Activated CD8-positive, alpha-beta memory T cell treated with anti-CD3 and anti-CD28 coated beads for 48 hours (primary cell): ENCODE measurements at places on chromosomes 5 and 9.

DNA sequence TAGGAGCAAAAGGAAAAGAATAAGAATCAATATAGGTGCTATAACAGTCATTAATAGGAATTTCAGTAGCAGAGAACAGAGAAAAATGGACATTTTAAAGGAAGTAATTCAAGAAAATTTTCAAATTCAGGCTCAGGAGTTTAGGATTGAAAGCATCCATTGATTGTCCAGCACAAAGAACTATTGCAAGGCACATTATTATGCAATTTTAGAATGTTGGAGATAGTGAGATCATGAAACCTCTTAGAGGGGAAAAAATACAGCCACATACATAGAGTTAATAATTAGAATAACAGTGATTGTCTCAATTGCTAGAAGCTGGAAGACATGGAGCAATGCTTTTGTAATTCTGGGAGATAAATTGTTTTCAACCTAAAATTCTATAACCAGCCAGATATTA is 31.5 kb downstream of the CNTLN start:
- no peak for DNase-seq

DNA sequence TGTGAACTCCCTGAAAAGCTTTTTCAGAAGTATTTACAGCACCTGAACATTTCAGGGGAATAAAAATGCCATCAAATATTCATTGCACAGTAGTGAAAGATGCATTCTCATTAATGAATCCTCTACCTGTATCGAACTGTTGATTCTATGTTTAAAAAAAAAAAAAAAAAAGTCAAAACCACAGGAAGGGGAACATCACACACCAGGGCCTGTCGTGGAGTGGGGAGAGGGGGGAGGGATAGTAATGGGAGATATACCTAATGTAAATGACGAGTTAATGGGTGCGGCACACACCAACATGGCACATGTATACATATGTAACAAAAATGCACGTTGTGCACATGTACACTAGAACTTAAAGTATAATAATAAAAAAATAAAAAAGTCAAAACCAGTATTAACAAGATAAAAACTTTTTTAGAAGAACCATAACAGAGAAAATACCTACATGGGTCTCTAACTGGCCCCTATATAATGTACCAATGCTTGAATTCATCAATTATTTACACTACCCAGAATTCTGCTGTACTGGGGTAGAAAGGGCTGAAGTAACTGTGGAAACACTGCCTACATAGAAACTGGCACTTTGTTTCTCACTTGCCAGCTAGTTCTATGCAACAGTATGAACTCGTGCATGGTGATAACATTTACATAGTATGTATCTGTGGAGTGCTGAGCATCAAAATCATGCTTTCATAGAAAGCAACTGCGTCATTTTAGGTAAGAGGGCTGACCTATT is 48.9 kb downstream of the GNAQ start:
- no peak for DNase-seq

GRCh38 chr5:73318308-73318719 is 130.3 kb downstream of the FOXD1 start:
- no peak for DNase-seq

DNA sequence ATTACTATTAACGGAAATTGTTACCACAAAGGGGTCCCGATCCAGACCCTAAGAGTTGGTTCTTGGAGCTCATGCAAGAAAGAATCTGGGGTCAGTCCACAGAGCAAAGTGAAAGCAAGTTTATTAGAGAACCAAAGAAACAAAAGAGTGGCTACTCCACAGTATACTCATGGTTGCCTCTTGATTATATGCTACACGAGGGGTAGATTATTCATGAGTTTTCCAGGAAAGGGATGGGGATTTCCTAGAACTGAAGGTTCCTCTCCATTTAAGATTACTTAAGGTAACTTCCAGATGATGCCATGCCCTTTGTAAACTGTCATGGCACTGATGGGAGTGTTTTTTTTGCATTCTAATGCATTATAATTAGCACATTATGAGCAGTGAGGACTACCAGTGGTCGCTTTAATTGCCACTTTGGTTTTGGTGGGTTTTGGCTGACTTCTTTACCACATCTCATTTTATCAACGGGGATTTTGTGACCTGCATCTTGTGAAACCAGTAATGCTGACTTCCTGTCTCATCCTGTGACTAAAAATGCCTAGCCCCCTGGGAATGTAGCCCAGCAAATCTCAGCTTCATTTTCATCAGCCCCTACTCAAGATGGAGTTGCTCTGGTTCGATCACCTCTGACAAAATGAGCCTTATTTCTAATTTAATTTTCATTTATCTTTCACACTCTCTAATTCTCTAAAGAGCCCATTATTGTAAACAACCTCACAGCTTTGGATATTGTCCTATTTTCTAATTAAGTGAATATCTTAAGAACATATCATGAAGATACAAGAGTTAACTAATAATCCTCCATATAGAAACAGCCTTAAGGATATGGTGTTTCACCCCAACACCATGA is 336.3 kb downstream of the RASEF start:
- no peak for DNase-seq

DNA sequence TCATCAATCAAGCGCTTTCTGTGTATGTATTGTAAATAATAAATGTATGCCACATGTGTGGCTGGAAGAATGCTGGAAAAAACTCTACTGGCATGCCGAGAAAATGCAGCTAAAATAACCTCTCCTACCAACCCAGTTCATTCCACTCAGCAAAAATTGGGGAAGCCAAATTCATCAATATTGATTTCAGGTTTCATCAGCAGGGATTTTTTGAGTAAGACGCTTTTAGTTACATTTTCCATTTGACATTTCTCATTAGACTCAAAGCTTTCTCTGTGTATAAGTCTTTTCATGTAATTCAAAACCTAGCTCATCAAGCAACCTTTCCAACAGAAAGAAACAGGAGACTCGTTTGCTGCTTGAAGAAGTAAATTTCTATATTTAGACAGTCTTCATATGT is 338.1 kb downstream of the DMRT2 start:
- DNase-seq = no peak

DNA sequence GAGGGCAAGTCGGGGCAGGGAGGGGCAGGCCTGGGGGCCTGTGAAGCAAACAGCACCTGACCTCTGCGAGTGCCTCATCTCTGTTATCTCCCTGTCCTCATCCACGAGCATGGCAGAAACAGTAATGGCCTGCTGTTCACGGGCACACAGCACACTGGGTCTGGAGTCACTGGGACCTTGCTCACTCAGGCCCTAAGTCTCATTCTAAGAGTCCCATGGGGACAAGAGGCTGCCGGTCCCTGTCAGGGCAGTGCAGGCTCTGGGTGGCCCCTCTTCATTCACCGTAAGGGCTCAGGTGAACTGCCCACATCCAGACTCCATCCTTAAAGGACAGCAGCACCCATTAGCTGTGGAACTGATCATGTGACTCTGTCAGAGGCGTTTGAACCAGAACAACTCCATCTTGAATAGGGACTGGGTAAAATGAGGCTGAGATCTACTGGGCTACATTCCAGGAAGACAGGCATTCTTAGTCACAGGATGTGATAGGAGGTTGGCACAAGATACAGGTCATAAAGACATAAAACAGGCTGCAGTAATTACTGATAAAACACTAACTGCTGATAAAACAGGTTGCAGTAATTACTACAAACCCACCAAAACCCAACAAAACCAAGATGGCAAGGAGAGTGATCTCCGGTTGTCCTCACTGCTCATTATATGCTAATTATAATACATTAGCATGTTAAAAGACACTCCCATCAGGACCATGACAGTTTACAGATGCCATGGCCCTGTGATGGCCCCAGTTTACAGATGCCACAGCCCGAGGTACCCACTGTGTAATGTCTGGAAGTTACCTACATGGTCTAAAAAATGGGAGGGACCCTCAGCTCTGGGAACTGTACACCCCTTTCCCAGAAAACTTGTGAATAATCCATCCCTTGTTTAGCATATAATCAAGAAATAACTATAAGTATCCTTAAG is 28.7 kb downstream of the BICD2 start:
- no peak for DNase-seq

DNA sequence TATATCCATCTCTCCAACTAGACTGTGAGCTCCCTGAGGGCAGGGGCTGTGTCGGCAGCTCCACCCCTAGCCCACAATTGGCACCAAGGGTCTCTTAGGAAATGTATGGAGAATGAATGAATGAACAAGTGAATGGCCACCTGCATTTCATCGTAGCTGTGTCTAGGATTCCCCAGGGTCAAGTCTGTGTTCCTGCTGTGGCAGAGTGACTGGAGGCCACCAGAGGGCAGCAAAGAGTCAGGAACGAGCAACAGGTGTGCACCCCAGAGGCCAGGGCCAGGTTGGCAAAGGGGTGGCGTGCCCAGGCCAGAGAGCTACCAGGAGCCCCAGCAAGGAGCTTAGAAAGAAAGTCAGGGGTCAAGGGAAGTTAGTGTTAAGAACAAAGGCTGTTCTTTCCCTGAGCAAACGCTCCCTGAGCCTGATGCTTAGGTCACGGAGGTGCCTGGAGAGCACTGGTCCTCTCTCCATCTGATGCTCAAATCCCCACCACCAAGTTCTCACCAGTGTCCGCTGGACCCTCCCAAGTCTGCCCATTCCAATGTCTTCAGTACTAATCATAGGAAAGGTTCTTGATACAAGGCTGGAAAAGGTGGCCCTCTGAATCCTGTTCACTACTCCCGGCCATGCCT is 160.7 kb downstream of the PAX5 start:
- peak; percentile 71 for DNase-seq

- DNase-seq = no peak
Measured at GRCh38 chr5:177134697-177135225, 1.2 kb downstream of the NSD1 start.

DNA sequence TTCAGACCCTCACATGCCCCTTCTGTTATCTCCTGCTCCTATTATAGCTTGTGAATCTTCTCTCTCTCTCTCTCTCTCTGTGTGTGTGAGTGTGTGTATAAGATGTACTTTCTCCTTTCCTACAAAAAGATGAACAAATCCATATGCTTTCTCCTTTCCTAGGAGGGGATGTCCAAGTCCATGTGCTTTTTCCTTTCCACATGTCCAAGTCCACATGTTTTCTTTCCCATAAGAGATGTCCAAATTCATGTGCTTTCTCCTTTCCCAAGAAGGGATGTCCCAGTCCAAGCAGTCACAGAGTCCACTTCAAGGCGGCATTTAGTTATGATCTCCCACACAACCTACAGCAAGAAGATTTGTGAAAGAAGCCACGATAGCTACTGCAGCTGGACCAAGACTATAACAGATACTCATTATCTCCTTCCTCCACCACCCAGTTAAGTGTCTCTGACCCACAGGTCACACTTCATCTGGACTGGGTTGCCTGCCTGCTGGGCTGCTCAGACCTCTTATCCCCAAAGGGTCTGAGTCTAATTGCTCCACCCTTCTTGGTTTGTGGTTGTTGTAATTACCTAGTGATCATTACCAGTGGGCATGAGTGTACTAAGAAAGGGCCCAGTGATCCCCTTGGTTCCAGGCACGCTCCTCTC is 18.4 kb upstream of the FOXI1 start:
- DNase-seq = no peak

GRCh38 chr9:127779136-127779981 is 893 bp upstream of the SH2D3C start:
- peak; percentile 40 for DNase-seq

- DNase-seq = no peak
Measured at GRCh38 chr9:121529237-121529987, 29.8 kb upstream of the GGTA1 start.

DNA sequence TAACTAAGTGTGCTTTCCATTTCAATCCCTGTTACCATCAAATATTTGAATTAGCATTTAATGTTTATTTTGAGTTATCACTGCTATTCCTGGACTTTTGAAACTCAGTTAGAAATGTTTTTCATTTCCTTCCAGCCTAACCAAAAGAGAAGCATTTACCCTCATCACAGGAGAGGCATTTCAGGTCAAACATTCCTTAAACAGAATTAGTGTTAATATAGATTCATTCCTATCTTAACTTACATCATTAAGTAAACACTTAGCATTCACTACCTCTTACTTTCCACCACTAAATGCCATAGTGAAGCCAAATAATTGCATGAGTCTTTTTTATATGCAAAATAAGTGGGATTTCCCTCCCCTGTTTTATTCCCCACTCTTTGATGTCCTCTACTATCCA is 136.6 kb upstream of the OR13F1 start:
- no peak for DNase-seq

DNA sequence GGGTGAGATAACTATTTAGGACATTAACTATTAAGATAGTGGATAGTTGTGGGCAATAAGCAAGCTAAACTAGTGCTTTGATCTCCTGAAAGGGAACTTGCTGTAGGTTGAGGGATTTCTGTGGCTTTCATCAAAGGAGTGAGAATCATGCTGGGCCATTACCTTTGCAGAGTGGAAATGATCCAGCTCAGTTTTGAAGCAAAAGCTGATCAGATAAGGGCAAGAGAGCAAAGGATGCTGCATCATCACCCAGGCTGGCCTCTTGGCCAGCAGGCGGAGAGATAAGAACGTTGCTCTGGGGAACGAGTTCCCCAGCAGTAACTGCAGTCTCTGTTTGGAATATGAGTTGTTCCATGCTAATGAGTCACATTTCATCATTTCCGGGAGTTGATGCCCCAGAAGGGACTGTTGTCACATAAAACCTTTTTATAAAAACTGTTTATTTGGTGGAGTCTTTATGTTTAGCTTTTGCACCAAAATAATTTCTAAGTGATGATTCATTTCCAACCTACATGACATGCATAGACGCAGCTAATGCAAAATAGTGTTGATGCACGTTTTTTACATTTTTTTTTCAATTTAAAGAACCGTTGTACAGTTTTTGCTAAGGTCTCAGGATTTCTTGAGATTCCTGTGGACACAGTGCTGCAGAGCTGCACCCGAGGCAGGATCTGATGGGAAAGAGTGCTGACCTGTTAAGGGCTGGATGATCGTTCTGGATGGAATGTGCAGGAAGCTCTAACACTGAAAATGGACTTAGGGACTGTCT is 99.3 kb downstream of the ACTBL2 start:
- no peak for DNase-seq

GRCh38 chr5:177403792-177404640 is 3.6 kb upstream of the PFN3 start:
- DNase-seq = peak; percentile 64

GRCh38 chr5:91998774-91999173 is 615.7 kb upstream of the ARRDC3 start:
- DNase-seq = no peak

DNA sequence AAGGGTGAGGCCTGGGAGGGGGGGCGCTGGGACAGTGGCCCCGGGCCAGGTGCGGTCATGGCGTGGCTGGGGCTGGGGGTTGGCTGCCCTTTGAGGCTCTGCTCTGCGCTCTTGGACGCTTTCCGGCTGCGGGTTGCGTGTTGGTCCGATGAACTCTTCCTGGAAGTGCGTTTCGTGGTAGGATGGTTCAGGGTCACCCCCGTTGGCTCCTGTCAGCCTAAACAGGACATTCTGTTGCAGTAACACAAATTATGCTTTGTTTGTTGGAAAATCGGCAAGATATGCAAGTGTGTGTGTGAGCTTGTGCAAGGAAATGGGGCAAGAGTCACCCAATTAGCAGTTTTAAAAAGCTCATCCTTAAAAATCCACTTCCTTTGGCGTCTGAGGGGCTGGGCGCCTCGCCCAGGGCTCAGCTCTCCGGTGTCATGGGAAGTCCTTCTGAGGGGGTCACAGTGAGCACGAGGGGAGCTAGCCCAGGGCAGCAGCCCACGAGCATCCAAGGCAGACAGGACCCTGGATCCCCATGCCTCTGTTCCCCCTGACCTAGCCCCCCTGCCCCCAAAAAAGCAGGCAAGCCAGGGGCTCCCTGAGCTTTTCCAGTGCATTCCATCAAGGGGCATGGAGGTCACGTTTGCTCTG is 22.2 kb upstream of the RNU6ATAC start:
- DNase-seq = no peak
